ENCODE measurements at places on chromosomes 6 and 20. TPM values are rescaled to one million over a fixed set of nuclear protein-coding genes. Genes with fewer than 3 reads are reported as not detected.

Gene SAMD5
- 2.0 TPM for total RNA-seq

Gene ADGRB3
- total RNA-seq = not detected

Gene KIAA0408
- total RNA-seq = not detected

Gene KCNQ5
- total RNA-seq = 0.20 TPM

Gene ZNF217
- 63.8 TPM for total RNA-seq

Gene NKX2-4
- total RNA-seq = not detected

Gene ORC3
- 24.3 TPM for total RNA-seq

Gene GRM1
- not detected for total RNA-seq

Gene BPI
- not detected for total RNA-seq

Gene ZNF165
- total RNA-seq = 10.5 TPM

Gene ARMC12
- 0.57 TPM for total RNA-seq

Gene DEFB124
- not detected for total RNA-seq

DNA sequence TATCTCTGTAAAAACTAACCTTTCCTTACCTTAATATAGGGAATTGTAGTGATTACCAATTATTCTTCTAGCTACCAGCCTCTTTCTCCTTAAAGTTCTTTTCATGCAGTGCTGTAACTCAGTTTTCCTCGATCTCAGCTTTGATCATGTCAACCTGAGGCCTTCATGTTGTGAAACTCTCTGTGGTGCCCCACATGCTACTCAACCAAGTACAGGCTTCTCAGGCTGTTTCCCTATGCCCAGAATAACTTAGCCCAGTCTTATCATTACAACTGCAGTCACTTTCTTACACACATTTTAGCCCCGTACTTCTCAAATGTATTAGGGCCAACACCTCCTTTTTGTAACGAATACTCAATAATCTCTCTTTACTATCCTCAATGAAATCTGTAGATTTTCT is 90.1 kb upstream of the SUPT3H start:
- H3K36me3 ChIP-seq = no peaks in the 10 kb centered on the region
- H3K27ac ChIP-seq = no peak overlapping the region
- H3K27me3 ChIP-seq = no peaks in the 10 kb centered on the region
- no peaks in the 10 kb centered on the region for H3K4me1 ChIP-seq
- DNase-seq = no peak
- no peak overlapping the region for H3K4me3 ChIP-seq

GRCh38 chr20:54464003-54464402 is 11.4 kb upstream of the DOK5 start:
- no peaks in the 10 kb centered on the region for H3K36me3 ChIP-seq
- DNase-seq = no peak
- H3K4me1 ChIP-seq = no peaks in the 10 kb centered on the region
- no peaks in the 10 kb centered on the region for H3K27me3 ChIP-seq
- H3K4me3 ChIP-seq = no peak overlapping the region

- no peak for DNase-seq
- H3K27me3 ChIP-seq = no peaks in the 10 kb centered on the region
- peaks cover 5% of the 10 kb centered on the region for H3K4me1 ChIP-seq
- H3K4me3 ChIP-seq = no peak overlapping the region
Measured at GRCh38 chr6:134472661-134473060, 154.7 kb upstream of the SGK1 start.

GRCh38 chr20:59958626-59959025 is 403 bp downstream of the CDH26 start:
- H3K4me1 ChIP-seq = 0 out of 2 replicates have a peak, but pooled peaks cover 4% of the 10 kb centered on the region
- DNase-seq = no peak
- no peaks in the 10 kb centered on the region for H3K36me3 ChIP-seq
- no peaks in the 10 kb centered on the region for H3K27me3 ChIP-seq
- no peak overlapping the region for H3K4me3 ChIP-seq

DNA sequence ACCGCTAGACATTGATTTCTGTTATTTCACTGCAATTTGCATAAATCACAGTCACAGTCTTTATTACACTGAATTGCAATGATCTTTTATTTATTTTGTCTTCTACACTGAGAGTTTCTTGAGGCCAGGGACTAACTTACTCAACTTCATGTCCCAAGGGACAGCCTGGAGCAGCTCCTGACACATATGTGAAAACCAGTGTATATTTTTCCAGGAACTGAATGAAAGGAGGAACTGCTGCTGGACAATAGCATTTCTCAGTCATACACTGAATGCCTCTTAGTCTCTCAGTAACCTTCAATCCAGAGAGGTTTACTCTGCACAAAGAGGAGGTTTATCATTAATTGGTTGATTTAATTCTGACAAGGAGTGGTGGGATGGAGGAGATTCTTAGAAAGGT is 5.9 kb downstream of the F13A1 start:
- DNase-seq = no peak
- H3K4me3 ChIP-seq = no peak overlapping the region
- H3K4me1 ChIP-seq = no peaks in the 10 kb centered on the region
- no peaks in the 10 kb centered on the region for H3K36me3 ChIP-seq
- H3K27me3 ChIP-seq = peaks cover 8% of the 10 kb centered on the region

DNA sequence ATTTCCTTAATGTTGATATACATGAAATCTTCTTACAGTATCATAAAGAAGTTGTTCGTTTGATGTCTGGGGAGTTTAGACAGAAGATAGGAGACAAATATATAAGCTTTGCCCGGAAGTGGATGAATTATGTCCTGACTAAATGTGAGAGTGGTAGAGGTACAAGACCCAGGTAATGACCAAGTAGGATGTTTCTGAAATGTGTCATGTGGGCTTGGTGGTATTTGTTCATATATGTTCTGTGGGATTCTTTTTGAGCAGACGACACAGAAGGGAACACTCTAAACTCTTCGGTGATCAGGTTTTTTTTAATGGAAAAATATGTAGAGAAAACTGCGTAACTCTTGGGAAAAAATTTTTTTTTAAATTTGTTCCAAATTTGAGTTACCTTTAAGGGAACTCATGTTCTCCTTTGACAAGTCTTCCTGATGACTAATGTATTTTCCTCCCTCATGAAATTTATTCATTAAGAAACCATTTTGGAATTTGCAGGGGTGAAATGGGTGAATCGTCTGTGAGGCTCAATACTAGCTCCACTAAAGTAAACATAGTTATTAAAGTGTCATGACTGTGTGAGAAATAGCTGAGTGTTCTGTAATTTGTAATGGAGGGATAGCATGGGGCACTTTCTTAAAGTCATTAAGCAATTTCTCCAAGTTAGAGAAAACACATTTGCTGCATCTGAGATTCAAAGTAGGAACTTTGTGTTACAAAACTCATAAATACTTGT is 100.6 kb downstream of the MAP3K4 start:
- H3K36me3 ChIP-seq = peaks cover 9% of the 10 kb centered on the region
- H3K27ac ChIP-seq = no peak overlapping the region
- H3K27me3 ChIP-seq = no peaks in the 10 kb centered on the region
- no peak for DNase-seq
- H3K4me1 ChIP-seq = no peaks in the 10 kb centered on the region
- H3K4me3 ChIP-seq = no peak overlapping the region

DNA sequence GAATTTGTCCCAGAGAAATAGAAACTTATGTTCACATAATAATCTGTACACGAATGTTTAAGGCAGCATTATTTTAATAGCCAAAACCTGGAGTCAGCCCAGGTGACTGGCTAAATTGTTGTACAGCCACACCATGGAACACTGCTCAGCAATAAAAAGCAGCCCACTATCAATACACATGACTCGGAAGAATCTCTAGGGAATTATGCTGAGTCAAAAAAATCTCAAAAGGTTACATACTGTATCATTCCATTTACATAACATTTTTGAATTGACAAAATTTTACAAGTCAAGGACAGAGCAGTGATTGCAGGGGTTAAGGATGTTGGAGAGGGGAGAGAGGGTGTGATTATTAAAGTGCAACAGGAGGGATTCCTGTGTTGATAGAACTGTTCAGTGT is 163.4 kb downstream of the UBE3D start:
- peaks cover 8% of the 10 kb centered on the region for H3K4me1 ChIP-seq
- no peak overlapping the region for H3K27ac ChIP-seq
- H3K27me3 ChIP-seq = no peaks in the 10 kb centered on the region
- H3K36me3 ChIP-seq = no peaks in the 10 kb centered on the region
- DNase-seq = no peak

Measured in PC-9 (cell line).